Stimulated activated CD8-positive, alpha-beta memory T cell treated with anti-CD3 and anti-CD28 coated beads, Interleukin-4, amount 100 ng/mL, for 1 hour (primary cell): ENCODE measurements at places on chromosomes 1 and 21.

- no peak for DNase-seq
These were observed 29.4 kb upstream of the B3GALNT2 start for GRCh38 chr1:235533476-235534168.

DNA sequence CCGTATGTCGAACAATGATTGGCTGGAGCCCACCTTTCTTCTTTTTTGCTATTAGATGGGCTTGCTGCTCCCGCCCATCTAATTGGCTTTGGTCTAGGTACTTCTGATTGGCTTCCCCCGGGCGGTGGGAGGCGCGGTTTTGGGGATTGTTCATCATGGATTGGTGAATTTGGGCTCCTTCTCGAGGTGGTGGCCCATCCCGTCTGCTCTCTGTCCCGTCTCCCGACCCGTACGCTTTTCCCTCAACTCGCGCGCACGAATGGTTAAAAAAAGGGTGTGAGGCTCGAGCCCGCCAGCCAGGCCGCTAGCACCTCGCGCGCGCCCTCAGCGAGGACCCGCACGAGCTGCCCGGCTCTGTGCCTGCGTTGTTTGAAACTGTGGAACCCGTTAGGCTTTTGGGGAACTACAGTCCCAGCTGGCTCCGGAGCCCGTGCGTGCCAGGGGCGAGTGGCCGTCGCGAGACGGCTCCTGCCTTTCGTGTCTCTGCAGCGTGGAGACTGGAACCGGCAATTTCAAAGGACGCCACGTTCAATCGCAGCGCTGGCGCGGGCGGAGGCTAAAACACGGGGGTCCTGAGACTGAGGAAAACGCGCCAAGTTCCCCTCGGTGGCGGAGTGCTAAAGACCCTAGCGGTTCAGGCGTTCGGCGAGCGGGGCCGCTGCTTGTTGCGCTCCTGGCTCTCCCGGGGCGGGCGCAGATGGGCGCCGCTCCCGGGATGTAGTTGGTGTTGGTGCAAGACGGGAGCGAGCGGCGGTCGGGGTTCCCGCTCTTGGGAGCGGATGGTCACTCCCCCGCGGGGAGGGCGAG is at the start of gene USP1:
USP1 (plus strand) TSS at position 584 of the 807 bp plus-strand sequence. CDS start 2,819 bp downstream, outside the sequence.
- DNase-seq = peak; percentile 95

DNA sequence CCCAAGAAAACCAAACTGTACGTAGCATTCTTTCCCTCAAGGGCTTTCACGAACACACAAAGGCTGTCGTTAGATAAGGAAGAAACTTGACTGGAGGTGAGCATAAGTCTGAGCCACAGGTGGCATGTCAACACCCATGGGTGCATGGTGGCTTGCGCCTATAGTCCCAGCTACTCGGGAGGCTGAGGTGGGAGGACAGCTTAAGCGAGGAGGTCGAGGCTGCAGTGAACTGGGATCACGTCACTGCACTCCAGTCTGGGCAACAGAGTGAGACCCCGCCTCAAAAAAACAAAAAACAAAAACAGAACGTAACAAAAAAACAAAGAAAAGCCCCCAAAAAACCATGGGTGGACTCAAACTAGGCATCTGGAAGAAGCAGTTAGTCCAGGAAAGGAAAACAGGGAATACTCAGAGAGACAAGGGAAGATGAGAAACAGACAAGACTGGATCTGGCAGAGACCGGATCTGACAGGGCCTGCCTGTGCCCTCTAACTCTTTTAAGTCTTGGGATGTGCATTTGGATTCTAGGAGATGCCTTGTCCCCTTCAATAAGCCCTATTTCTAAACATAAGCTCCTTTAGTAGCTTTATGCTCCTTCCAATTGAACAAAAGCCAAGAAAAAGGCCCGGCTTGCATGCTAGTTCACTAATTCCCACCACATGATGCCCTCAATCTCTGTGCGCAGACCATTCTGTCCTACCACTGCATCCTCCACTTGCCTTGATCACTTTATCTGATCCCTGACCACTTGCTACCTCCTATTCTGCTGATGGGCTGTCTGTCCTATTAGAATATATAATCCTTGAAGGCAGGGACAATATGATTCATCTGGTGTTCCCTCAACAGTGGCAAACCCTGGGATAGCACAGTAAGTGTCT is 73.8 kb downstream of the APP start:
- DNase-seq = no peak

GRCh38 chr1:44962729-44963128 is 23.7 kb downstream of the EIF2B3 start:
- no peak for DNase-seq

DNA sequence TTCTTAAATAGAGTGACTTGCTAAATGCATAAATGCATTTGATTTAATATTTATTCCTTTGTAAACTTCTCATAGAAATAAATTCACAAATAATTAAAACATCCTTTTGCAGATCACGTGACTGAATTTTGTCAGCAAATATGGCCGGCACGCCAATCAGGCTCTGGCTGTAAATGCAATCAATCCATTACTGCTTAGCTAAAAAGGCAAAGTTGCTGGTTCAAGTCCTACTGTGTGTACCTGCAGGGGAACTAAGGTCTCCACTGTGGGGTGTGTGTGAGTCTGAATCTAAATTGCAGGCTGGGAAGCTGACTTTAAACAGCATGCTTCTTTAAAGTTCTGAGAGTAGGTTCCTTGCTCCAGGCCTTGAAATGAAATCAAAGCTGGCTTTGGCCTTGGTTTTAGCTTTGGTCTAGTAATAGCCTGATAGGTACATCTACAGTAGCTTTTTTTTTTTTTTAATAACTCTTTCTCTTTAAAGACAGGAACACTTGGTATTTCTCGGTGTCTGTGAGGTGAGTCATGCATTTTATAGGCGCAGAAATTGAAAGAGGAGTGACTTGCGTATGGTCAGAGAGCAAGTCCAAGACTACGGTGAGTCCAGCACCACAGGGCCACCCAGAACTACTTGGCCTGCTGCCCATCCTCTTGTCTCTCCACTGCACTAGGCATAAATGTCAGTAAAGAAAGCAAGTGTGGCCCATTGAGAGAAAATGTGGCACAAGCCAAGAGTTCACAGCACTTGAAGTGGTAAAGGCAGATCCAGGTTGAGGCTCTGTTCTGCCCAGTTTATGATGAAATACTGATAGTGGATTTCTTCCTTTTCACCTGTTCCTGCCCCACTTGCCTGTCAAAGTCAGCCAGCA is 36.2 kb upstream of the LYST start:
- no peak for DNase-seq
